Left renal pelvis (tissue), 4 donors: ENCODE measurements at places on chromosomes 5 and 9. TPM values are rescaled to one million over a fixed set of nuclear protein-coding genes. Genes with fewer than 3 reads are reported as not detected.
A peak's percentile ranks its signal among the peaks of the same experiment; 100 is the strongest.

DNA sequence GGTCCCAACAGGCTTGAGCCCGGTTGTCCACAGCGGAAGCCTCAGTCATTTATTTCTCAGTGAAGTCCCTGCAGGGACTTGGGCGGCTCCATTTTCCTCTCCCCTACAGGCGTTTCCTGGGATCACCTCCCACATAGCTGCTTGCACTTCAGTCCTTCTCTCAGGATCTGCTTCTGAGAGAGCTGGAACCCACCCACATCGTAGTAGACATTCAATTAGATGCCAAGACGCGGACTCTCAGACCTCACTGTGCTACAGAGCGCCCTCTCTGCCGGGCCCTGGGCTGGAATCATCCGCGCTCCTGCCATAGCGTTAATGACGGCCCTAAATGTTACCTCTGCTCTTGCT, 54.0 kb upstream of the ROR2 start:
- no peak for DNase-seq

- DNase-seq = no peak
Measured at GRCh38 chr9:71483436-71483835, 284.9 kb downstream of the CEMIP2 start.

DNA sequence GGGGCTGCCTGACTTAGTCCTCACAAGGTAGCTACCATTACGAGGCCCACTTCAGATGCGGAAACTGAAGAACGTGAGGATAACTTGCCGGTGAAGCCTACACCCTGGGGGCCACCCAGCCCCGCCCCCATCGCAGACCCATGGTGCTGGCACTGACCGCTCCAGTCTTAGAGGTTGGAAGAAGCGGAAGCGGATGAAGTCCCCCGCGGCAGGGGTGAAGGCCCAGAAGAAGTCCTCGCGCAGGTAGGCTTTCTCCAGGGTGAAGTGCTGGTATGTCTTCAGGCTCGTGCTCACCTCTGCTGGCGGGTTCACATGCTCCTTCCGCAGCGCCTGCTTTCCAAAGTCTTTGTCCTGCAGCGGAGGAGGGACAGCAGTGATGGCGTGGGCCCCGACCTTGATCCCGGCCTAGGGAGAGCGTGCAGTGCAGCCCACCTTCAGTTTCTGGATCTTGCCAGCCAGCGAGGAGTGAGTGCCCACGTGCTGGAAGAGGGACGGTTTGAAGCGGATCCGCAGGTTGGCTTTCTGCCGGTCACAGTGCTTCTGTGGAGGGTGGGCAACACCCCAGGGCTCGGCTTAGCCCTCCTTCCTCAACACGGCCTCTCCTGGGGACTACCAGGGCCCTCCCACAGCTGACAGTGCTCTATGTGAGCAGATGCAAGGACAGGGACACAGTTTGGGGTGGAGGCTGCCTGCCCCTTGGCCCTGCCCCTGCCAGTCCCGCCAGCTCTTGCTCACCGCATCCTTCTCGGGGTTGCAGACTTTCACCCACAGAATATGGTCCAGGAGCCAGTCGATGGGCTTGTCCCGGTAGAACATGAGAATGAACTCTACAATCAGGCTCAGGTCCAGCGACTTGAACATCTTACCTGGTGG, 5.2 kb downstream of the LTC4S start:
- no peak for DNase-seq

GRCh38 chr9:37046683-37047082, 12.6 kb upstream of the PAX5 start:
- no peak for DNase-seq

GRCh38 chr9:36725777-36726356, 153.2 kb downstream of the MELK start:
- no peak for DNase-seq

DNA sequence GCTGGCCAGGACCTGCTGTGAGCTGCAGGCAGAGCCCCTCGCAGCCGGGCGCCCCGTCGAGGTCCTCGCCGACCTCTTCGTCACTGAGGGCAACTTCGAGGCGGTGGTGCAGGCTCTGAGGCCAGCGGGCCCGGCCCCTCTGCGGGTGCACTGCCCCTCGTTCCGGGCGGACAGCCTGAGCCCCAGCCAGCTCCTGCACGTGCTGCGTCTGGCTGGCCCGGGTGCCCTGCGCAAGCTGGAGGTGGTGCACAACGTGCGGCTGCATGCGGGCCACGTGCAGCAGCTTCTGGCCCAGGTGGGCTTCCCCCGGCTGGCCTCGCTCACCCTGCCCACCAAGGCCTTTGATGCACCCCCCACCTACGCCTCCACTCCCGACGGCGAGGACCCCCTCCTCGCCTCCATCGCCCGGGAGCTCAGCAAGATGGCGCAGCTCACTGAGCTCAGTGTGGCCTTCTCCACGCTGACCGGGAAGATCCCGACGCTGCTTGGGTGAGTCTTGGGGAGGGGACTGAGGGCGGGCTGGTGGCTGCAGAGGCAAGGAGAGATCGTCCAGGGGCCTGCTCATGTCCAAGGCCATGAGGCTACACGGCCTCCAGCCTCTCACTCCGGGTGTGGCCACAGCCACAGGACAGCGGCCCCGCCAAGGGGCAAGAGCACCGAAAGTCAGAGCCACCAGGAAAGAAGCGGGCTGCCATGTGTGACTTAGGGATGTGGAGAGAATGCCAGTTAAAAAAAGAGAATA, 825 bp downstream of the LRRC14B start:
- DNase-seq = no peak

GRCh38 chr9:90795871-90796317, 5.7 kb upstream of the SYK start:
- DNase-seq = no peak

GRCh38 chr9:100011062-100011681, 87.6 kb downstream of the ERP44 start:
- no peak for DNase-seq

DNA sequence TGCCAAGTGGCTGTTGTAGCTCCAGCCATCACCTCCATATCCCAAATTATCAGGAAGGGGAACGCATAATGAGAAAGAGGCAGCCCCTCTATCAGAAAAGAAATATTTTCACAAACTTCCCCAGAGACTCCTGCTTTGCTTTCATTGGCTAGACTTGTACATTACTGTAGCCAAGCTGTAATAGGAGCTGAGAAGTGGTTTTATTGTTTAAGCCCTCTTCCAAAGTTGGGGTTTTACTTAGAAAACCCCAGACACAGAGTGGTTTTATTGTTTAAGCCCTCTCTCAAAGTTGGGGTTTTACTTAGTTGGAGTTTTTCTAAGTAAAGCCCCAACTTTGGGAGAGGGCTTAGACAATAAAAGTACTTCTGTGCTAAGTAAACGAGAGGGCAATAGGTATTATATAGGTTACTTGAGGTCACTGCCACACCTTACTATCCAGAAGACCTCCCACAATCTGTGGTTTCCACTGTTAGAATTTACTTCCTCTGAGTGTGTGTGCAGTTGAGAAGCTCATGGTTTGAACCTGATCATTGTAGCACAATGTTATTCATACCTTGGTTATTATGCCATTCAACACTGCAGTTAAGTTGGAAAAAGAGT, 215.7 kb upstream of the OTULINL start:
- DNase-seq = no peak

GRCh38 chr5:131786036-131786435, 10.8 kb downstream of the FNIP1 start:
- DNase-seq = no peak

GRCh38 chr9:74773886-74774479, 113.7 kb downstream of the TRPM6 start:
- DNase-seq = peak; percentile 55

GRCh38 chr9:1920386-1920785, 94.8 kb upstream of the SMARCA2 start:
- no peak for DNase-seq

DNA sequence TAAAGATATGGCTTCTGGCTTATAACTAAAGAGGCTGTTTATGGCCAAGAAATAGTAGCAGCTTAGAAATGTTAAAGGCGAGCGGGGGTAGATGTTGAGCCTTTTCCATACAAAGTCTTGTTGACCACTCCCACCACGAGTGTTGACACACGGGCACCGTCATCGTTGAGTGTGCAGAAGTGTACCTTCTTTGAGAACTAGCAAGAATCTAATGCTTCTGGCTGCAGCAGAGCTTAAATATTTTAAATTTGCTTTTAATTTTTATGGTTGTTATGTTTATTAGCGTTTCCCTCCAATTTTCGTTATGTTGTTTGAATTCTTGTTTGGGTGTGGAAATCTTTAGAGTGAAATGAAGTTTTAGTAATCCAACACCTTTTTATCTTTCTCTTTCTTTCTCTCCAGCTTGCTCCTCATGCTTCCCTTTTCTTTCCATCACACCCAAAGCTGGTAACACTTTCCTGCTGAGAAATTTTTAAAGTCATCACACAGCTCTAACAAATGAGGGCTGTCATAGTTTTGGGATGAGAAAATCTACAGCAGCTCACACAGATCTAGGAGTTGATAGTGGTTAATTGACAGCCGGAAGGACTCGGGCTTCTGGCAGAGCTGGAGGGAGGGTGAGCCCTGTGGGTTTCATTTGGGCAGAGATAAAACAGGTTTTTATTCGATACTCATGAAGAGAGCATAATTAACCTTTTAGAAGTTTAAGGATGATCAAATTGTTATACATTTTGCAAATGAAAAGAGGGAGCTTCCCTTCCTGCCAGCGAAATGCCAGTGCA, 120.1 kb upstream of the ZNF608 start:
- DNase-seq = no peak

GRCh38 chr9:89425024-89425805, 72.7 kb downstream of the SEMA4D start:
- no peak for DNase-seq

GRCh38 chr5:170907758-170908157, 45.9 kb downstream of the RANBP17 start:
- DNase-seq = no peak

DNA sequence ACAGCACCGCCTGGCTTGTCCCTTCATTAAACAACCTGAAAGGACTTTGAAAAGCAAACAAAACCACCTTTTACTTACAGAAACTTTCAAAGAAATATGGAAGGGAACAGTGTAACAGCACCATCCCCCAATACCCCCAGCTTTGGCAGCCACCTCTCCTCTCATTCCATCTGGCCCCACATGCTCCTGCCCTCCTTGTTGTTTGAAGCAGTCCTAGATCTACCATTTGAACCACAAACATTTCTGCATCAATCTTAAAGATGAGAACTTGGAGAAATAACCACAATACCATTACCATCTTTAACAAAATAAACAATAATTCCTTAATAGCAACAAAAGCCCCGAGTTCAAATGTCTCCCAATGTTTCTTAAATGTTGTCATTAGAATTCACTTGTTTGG, 17.8 kb upstream of the COL15A1 start:
- DNase-seq = no peak

GRCh38 chr5:169804861-169805260, 167.8 kb downstream of the DOCK2 start:
- no peak for DNase-seq

- no peak for DNase-seq
Measured at GRCh38 chr9:72786948-72787347, 165.9 kb downstream of the ALDH1A1 start.

DNA sequence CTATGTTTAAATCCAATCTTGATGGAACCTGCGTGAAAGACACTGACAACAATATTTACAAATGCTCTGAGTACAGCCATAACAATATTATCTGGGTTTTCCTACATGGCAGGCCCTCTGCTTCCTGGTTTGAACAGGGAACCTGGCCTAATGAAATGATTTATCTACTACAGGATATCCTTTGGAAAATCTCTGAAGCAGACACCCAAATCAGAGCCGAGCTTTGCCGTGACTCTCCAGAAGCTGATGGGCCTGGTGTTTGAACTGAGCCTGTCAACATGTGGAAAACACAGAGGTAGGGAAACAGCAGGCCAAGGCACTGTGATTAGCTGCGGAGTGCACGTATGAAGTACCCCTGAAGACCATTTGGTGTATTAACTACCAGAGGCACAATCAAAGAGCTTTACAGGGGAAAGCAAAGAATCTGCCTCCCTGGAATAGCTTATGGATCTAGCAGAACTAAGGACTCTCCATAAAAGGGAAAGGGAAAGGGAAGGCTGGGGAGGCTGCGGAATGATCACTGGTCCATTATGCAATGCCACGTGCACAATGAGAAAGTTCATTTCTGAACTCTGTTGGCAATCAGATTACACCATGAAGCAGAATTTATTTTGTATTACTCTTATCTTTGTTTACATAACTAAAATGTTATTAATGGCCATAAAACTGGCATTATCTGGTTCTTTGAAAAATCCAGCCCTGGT, 321.9 kb downstream of the EBF1 start:
- no peak for DNase-seq

DNA sequence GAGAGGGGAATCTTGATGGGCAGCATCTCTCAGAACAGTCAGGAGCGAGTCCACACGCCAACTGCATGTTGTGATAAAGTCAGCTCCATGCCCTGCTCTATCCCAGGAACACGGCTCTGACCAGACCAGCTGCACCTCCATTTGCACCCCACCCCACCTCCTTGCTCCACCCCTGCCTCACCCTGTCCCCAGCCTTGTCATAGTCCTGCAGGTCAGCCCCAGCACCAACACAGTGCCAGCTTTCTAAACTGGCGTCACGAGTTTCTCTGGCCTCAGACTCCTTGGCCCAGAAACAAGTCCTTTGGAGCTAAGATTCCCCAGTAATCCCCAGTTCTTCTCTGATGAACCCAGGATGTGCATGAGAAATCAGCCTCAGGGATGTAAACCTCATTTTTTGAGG, 23.5 kb downstream of the GGTA1 start:
- DNase-seq = no peak

DNA sequence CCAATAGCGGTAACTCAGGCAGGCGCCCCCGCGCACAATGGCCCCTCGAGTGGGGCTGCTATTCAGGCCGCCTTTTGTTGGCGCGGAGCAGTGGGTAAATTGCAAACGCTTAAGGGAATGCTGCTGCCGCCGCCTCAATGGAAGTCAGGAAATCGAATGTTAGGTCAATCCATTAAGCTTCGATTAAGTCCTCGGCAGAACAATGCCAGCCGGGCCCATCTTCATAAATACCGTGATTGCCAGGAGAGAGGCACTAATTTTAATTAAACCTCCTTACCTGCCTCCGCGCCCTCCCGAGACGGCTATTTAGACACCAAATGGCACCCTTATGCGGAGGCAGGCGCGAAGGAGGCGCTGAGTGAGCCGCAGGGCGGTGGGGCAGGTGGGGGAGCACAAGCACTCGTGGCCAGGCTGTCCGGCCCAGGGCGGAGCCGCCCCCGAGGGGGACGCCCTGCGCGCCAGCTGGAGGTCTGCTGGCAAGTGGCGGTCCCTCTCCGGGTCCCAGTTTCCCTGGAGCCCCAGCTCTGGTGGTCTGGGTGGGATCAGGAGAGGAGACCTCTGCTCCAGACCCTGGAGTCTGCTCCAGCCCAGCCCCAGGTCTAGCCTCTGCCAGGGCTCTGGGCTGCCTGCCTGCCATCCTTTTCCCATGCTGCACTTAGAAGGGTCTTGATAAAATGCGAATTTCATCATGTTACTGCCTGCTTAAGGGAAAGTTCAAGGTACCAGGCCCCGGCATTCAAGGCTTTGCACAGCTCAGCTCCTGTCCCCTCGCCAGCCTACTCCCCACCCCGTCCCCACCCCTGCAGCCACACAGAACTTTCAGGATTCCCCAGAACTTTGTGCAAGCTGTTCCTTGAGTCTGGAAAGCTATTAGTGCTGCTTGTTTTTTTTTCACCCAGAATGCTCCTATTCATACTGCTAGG, 19.7 kb downstream of the NR5A1 start:
- no peak for DNase-seq

PCDHGA1 gene
- polyA plus RNA-seq = 0.89 TPM

TSSK1B gene
- not detected for polyA plus RNA-seq

STOML2 gene
- polyA plus RNA-seq = 116 TPM

ADCY2 gene
- 7.7 TPM for polyA plus RNA-seq

RANBP17 gene
- polyA plus RNA-seq = 15.4 TPM

TXNDC8 gene
- not detected for polyA plus RNA-seq

IGFBPL1 gene
- polyA plus RNA-seq = 1.7 TPM

NCS1 gene
- polyA plus RNA-seq = 31.8 TPM

CNTLN gene
- 14.4 TPM for polyA plus RNA-seq
